ENCODE measurements at places on chromosomes 6 and 20.

- peak; percentile 58 for DNase-seq
Measured at GRCh38 chr6:12504325-12504966, 212.1 kb upstream of the PHACTR1 start.

- DNase-seq: no peak
Measured at GRCh38 chr20:35888657-35889056, 65.6 kb downstream of the SCAND1 start.

DNA sequence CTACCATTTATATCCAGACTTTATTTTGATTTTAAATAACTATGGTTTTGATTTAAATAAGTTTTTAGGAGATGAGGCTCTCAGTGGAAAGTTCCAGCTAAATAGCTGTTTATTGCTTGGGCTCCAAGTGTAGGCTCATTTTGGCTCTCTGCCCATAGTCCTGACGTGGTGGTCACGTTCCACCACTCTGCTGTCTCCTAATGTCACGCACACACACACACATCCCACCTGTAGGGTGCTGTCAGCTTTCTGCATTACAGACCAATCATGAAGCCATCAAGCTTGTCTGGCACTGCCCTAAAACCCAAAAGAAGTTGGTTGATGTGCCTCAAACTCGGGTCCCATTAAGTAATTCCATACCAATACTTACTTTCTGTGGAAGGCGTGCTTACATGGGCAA is 45.4 kb downstream of the PANK2 start:
- DNase-seq: no peak

DNA sequence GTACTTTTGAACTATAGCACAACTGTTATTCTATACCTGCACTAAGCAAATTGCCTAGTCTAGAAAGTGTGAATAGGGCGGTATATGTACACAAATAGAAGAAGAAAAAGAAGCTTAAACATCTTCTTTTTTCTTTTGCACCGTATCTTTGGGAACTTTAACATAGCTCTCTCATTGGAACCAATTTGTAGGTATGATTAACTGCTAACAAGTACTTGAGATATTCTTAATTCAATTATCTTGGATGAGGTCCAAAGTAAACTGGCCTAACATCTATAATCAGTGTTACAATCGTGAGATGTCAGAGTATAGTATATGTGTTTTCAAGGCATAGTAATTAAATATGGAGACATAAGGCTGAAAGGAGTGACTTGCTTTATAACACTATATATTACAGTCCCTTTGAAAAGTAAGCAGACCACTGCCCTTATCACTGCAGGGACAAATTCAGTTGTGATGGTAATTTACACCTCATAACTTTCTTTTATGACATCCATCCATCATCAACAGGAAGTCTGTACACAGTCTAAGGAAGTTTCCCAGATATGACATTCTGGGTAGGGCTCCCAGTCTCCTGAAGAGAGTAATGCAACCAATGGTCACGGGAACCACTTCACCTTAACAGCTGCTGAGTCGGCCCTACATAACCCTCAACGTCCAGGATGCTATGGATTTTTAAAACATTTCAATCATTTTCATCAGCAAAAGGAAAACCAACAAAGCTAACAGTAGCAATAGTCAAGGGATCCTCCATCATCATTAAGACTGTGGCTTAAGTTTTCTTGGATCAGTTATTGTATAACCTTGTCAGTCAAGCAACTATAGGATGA is 37.6 kb downstream of the NKAIN2 start:
- no peak for DNase-seq

GRCh38 chr20:57996465-57996864 is 232.0 kb downstream of the ANKRD60 start:
- no peak for DNase-seq

DNA sequence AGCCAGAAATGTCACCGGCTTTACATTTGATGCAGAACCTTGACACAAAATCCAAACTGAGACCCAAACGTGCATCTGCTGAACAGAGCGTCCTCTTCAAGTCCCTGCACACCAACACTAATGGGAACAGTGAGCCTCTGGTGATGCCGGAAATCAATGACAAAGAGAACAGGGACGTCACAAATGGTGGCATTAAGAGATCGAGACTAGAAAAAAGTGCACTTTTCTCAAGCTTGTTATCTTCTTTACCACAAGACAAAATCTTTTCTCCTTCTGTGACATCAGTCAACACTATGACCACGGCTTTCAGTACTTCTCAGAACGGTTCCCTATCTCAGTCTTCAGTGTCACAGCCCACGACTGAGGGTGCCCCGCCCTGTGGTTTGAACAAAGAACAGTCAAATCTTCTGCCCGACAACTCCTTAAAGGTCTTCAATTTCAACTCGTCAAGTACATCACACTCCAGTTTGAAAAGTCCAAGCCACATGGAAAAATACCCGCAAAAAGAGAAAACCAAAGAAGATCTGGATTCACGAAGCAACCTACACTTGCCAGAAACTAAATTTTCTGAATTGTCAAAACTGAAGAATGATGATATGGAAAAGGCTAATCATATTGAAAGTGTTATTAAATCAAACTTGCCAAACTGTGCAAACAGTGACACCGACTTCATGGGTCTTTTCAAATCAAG is 108.4 kb downstream of the RTN4IP1 start:
- DNase-seq: peak; percentile 83

- no peak for DNase-seq
Measured at GRCh38 chr6:156282087-156282486, 495.1 kb upstream of the ARID1B start.

GRCh38 chr6:35096129-35096862 is 44.8 kb downstream of the TCP11 start:
- DNase-seq: no peak

GRCh38 chr20:36149469-36149868 is 5.1 kb upstream of the EPB41L1 start:
- no peak for DNase-seq

GRCh38 chr6:25411316-25411950 is 132.3 kb downstream of the CARMIL1 start:
- no peak for DNase-seq

- DNase-seq: no peak
Measured at GRCh38 chr20:62876501-62876901, 14.9 kb upstream of the TCFL5 start.

DNA sequence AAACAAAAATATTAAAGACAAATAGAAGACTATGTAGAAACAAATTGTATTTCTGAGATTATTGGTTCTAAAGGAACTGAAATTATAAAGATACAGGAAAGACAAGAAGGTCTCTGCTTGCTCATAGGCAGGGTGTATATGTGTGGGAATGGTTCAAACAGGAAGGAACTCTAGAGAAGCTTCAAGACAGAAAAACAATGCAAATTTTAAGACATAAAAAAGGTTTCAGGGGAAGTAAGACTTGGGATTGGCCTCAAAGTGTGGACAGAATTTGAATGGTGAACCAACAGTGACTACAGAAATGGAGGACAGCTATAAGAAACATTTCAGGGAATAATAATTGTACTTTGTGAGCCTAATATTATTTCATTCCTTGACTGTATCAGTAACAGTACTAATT is 50.3 kb downstream of the OR2B2 start:
- DNase-seq: peak; percentile 27

DNA sequence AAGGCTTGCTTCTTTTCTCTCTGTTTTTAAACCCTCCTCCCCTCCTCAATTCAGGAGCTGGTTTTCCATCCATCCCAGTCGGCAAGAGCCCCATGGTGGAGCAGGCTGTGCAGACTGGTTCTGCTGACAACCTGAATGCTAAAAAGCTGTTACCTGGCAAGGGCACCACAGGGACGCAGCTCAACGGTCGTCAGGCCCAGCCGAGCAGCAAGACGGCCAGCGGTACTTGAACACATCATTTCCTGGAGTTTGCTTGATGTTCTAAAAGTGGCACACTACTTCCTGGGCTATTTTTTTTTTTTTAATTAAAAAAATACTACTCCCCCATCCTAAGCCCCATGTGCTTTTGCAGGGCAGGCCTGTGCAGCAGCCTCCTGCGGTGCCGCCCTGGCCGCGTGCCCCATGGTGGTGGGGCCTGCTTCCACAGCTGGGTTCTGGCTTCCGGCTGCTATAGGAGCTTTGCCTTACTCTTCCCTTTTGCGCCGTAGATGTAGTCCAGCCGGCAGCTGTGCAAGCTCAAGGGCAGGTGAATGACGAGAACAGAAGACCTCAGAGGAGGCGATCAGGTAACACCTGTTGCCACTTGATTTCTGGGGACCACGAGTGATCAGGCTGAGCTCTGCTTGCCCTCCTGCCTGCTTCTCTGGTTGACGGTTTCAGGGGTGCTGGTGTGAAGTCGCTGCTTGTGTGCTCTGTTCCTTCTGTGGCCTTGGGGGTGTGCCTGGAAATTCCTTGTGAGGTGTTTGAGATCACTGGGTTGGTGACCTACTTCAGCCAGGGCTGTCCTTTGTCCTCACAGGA is 7.7 kb downstream of the LSM14B start:
- no peak for DNase-seq

DNA sequence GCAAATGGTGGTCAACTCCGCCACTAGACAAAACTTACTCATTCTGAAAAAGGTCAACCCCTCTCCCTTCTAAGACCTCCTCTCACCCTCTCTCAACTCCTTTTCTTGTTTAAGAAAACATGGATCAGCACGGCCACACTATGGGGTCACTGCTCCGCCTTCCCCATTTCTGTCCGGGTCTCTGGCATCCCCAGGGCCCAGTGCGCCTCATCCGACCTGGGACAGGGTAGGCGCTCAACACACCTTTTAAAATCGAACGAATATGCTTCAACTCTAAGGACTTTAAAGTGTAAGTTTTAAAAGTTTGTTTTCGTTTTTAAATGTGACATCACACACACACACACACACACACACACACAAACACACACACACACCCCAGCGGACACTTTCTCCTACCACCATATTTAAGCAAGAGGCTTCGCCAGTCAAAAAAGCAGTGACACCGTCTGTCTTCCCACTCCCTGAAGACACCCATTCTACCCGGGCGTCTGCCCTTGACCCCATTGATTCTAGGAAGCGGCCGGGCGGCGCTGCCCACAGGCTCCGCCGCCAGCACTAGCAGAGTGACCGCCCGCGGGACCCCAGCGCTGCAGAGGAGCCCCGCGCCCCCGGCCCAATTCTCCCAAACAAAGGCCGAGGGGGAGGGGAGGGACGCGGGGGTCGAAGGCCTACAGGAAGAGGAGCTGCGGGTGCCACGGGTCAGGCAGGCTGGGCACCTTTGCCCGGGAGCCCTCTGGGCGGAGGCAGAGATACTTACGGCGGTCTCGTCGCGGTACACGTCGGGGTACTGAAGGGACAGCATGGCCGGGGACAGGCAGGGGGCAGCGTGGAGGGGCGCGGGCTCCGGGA is 568 bp downstream of the PREP start:
- peak; percentile 36 for DNase-seq

DNA sequence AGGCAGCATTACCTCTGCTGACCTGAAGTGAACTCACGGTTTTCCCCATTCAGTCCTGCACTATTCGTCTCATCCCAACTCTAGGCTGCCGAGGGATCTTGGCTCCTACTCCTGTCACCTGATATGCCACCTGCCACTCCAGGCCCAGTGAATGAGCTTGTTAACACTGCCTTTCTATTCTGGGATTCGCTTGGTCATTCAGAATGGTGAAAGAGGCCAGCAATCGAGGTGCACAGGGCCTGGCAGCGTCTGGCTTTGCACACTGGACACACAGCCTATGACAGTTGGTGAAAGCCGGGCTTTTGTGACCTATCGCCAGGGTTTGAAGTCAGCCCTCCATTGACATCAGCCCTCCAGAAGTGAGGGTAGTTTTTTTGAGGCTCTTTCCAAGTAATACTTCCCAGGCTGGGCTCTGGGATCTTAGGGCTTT is 59.3 kb upstream of the MYL9 start:
- DNase-seq: no peak
